AG09309 (cell line): ENCODE measurements at places on chromosomes 4 and X.

DNA sequence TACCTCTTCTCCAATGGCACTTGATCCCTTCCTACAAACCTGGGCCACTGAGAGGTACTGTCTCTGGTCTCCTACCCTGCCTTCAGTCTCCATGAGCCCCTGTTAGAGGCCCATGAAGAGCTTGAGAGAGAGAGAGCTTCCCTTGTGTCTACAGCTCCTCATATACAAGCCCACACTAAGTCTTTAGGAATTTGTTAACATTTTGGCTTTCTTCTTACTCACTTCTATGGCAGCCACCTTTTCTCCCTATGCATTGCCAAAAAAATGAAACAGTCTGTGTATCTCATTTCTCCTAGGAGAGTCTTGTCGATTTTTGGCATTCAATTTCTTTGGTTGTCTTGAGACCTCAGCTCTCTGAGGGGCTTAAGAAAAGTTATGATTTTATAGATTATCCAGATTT lies 90.9 kb upstream of the LNX1 start:
- DNase-seq, result peak; percentile 24

- DNase-seq, result no peak
Observed at GRCh38 chr4:154738426-154738825, 5.4 kb upstream of the LRAT start.

DNA sequence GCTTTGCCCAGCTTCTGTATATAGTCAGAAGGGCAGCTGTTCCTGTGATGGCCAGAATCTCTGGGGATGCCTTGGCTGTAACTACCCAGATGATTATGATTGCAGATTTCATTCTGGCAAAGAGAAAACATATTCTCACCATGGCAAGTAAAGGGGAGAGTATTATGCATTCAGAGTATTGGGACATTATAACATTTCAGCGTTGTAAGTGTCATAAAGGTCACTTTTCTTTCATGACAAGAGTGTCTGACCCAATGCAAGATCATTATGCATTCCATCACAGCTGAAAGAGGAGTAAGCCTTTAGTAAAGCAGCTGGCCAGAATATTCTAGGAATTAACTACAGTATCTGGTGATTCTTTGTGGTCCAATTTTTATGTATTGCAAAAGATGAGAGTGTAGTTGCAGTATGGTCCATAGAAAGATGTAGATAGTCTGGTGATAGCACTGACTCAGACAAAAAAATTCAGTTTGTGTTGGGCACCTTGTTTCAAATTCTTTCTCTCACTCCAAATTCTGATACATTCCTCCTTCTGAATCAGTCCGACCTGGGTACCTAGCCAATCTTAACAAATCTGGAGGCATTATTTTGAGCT lies 2366.3 kb downstream of the PCDH7 start:
- no peak for DNase-seq

- DNase-seq, result peak; percentile 21
Observed at GRCh38 chr4:111228874-111229273, 606.0 kb upstream of the PITX2 start.

GRCh38 chr4:24473309-24473721 lies 111.0 kb downstream of the DHX15 start:
- DNase-seq, result no peak

DNA sequence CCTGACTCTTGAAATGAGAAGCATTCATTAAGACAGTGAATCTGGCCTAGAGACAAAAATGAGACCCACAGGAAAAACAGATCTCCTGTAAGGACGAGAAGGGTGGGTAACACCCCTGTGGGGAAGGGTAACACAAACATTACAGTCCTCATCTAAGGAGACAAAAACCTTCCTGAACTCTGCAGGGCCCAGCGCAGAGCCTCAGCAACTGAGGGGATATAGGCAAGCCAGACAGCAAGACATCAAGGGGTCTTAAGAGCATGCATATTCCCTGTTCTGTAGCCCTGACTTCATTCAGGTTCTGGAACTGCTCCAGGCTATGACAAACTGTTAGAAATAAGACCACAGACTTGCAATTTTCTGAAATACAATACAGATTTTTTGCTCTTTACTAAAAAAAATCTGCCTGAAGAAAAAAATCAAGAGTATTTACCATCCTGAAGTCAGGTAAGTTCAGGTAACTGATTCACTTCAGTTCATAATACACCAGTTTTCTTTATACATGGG lies 15.5 kb downstream of the COX18 start:
- DNase-seq, result no peak

GRCh38 chrX:27966955-27967354 lies 14.3 kb downstream of the DCAF8L1 start:
- DNase-seq, result no peak

DNA sequence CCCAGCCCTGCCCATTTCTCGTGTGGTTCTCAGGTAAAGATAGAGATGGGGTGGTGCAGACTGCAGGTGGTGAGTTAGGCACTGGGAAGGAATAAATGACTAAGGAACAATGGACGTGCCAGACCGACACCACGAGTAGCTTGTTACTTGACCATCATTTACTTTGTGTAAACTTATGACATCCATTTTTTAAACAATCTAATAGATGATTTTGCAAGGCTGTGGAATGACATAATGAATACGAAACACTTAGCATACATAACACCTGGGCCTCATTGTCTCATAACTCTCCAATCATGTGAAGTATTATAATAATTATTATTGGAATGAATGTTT lies 137.3 kb upstream of the CPEB2 start:
- DNase-seq, result no peak

- DNase-seq, result no peak
Observed at GRCh38 chrX:149531599-149531998, 9.2 kb upstream of the EOLA1 start.

DNA sequence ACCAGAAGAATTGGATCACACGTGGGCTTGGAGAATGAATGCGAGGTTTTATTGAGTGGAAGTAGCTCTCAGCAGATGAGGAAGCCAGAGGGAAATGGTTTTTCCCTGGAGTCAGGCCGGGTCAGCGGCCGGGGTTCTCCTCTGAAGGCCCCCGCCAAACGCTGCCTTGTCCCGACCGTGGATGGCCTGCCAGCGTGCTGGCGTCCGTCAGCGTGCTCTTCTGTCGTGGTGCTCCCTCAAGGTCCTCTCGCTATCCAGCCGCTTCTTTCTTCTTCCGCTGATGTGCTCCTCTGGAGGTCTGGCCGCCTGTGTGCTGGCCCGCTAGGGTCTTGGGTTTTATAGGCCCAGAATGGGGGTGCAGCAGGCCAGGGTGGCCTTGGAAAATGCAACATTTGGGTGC lies 632.2 kb downstream of the TRAM1L1 start:
- no peak for DNase-seq

GRCh38 chrX:107600366-107600765 lies 27.9 kb upstream of the PRPS1 start:
- no peak for DNase-seq
